ENCODE measurements at places on chromosomes 7 and 10. TPM values are rescaled to one million over a fixed set of nuclear protein-coding genes. Genes with fewer than 3 reads are reported as not detected.

DNA sequence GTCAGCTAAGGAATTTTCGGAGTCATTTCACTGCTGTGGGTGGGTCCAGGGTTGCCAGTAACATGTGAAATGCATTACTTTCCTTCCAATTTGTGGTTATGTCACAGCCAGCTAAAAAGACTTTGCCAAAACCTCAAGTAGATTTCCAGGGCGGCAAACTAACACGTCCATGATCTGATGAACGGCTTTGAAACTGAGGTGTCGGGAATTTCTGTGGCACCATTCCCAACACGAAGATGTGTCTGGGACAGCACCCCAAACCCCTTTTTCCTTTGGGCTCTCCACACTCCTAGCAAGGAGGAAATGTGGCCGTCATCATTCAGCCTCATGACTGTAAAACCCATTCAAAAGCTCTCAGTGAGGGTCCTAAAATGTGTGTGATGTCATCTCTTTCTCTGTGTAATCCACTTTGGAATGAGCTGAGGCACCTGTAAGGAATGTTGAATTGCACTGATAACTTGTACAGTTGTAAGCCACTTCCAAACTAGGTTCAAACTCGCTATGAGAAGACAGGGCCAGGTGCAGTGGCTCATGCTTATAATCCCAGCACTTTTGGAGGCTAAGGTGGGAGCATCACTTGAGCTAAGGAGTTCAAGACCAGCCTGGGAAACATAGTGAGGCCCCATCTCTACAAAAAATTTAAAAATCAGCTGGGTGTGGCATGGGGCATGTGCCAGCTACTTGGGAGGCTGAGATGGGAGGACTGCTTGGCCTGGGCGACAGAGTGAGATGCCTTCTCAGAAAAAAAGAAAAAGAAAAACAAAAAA, 146.1 kb upstream of the FRMD4A start:
- no peak for DNase-seq

DNA sequence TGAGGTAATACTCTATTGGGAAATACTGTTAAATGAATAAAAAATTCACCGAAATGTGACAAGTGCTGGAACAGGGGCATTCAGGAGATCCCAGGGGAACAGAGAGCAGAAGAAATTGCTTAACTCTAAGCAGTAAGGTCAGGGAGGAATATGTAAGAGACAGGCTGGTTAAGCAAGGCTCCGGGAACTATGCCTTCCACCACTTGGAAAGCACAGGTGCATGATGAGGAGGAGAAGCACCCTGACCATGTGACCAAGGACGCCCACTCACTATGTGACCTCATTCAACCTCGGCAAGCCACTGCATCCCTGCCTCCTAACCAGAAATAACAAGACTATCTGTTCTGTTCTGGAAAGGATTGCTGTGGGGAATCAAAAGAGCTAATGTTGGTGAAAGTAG, 218.4 kb downstream of the ELMO1 start:
- DNase-seq = no peak

DNA sequence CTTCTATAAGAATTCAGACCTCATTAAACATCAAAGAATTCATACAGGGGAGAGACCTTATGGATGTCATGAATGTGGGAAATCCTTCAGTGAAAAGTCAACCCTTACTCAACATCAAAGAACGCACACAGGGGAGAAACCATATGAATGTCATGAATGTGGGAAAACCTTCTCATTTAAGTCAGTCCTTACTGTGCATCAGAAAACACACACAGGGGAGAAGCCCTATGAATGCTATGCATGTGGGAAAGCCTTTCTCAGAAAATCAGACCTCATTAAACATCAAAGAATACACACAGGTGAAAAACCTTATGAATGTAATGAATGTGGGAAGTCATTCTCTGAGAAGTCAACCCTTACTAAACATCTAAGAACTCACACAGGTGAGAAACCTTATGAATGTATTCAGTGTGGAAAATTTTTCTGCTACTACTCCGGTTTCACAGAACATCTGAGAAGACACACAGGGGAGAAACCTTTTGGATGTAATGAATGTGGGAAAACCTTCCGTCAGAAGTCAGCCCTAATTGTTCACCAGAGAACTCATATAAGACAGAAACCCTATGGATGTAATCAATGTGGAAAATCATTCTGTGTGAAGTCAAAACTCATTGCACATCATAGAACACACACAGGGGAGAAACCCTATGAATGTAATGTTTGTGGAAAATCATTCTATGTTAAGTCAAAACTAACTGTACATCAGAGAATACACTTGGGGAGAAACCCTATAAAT, 24.1 kb downstream of the ZNF37A start:
- no peak for DNase-seq

DNA sequence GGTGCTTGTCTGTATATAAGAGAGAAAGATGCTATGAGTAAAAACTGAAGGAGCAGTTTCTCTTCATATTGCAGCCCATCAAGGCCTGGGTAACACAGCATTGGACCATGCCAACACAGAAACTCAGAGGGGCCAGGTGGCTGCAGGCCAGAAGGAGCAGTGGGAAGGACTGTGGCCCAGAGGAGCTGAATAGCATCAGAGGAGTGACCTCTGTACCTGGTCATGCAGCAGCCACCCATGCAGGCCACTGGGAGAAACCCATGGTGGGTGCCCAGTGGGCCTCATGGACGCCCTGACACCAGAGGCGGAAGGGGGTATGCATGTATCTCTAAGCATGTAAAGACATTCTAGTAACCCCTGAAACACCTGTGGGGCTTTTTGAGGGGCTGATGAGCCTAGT, 75.9 kb upstream of the YAE1 start:
- DNase-seq = no peak

The INMT gene
- 1.8 TPM for total RNA-seq

- peak; percentile 68 for DNase-seq
Measured at GRCh38 chr10:78377356-78377755, 343.7 kb downstream of the RPS24 start.

DNA sequence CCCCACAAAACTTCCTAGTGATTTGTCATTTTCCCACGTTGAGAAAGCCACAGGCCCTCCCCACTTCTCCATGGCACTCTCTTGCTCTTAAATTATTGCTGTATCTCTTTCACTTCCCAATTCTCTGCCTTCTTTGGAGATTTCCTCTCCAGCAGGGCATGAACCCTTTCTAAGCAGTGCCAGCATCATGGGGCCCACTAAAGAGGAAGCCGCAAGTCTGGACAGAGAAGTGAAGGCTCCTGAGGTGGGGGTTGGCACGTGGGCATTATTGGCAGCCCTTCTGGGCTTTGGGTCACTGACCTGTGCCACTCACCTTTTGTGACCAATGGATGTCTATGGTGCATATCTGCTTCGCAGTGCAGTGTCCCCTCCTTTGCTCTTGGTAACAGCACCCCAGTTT, 97.7 kb upstream of the TCF7L2 start:
- DNase-seq = no peak

DNA sequence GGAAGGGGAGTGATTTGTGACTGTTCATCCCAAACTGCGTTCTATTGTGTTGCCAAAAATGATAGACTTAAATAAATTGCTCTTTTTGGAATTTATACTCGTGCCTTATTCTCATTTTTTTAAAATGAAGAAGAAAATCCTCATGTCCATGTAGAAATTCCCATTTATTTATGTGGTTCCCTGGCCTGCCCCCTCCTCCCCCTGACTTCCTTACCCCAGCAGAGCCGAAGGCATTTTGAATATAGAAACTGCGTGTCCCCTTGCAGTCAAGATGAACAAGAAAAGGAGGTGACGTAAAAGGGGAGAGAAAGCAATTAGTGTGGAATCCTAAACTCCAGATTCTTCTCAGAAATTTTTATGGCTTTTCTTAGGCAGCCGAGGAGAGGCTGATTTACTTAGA, 126.1 kb downstream of the FAM204A start:
- DNase-seq = peak; percentile 26

DNA sequence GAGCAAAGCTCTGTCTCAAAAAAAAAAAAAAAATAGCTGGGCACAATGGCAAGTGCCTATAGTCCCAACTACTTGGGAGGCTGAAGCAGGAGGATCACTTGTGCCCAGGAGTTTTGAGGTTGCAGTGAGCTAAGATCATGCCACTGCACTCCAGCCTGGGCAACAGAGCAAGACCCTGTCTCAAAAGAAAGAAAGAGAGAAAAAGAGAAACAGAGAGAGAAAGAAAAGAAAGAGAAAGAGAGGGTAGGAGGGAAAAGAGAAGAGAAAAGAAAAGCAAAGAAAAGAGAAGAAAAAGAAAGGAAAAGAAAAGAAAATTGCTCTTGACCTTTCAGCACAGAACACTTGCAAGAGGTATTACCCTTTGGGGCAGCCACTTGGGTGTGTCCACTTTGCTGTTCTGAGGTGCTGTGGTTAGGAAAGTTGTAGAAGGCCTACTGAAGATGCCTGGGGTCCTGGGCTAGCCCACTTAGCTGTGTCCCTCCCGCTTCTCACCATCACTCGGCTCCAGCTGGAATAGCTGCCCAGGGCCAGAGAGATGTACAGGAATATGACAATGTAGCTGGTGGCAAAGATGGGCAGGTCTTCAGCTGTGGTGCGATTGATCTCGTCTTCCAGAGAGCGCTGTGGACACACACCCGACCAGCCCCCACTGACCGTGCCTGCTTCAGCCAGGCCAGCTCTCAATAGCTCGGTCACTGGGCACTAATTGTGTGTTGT, 5.6 kb downstream of the NPC1L1 start:
- no peak for DNase-seq

DNA sequence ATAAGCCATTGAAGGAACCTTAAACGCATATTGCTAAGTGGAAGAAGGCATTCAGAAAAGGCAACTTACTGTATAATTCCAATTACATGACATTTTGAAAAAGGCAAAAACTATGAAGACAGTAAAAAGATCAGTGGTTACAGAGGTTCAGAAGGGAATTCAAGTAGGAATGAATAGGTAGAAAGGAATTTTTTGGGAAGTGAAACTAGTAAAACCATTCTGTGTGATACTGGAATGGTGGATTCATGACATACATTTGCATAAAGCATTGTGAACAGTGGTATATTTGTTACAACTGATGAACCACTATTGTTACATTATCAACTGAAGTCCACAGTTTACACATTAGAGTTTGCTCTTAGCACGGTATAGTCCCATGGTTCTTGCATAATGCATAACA, 114.2 kb upstream of the GPR22 start:
- DNase-seq = no peak

The NEUROG3 gene
- total RNA-seq = not detected

The PNLIP gene
- total RNA-seq = not detected

- peak; percentile 71 for DNase-seq
Measured at GRCh38 chr7:151705636-151706276, 171.2 kb downstream of the PRKAG2 start.

DNA sequence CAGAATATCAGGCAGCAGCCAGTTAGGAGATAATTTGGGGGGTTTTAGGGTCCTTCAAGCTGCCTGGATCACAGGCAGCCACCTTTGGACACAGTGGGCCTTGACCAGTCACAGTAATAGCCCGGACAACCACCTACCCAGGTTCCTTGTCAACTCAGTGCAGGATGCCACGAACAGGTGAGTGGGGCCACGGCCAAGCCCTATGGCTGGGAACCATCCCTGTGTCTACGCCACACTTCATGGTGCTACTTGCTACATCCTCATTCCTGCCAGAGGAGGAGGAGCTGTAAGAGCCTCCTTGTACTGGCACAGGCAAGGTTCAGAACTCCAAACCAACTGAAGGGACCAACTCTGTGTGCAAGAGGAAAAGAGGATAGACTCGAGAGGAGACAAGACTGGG, 19.9 kb downstream of the ITPRIP start:
- no peak for DNase-seq
